ENCODE measurements at places on chromosomes 3 and 15. TPM values are rescaled to one million over a fixed set of nuclear protein-coding genes. Genes with fewer than 3 reads are reported as not detected.

CIP2A gene
- 12.8 TPM for total RNA-seq

SLC28A1 gene
- not detected for total RNA-seq

SLC2A2 gene
- total RNA-seq: not detected

A4GNT gene
- total RNA-seq: not detected

DAZL gene
- not detected for total RNA-seq

MEF2A gene
- total RNA-seq: 71.7 TPM

SRGAP3 gene
- total RNA-seq: 21.4 TPM

TERC gene
- 69.1 TPM for total RNA-seq

LSAMP gene
- 7.9 TPM for total RNA-seq

ULK4 gene
- total RNA-seq: 10.8 TPM

PLA2G4E gene
- 33.8 TPM for total RNA-seq

KIF15 gene
- total RNA-seq: 9.5 TPM

SFMBT1 gene
- total RNA-seq: 13.2 TPM

OXTR gene
- 0.59 TPM for total RNA-seq
